ENCODE measurements at places on chromosomes 13 and 19. TPM values are rescaled to one million over a fixed set of nuclear protein-coding genes. Genes with fewer than 3 reads are reported as not detected.
A peak's percentile ranks its signal among the peaks of the same experiment; 100 is the strongest.

Gene RNF113B
- not detected for polyA plus RNA-seq

DNA sequence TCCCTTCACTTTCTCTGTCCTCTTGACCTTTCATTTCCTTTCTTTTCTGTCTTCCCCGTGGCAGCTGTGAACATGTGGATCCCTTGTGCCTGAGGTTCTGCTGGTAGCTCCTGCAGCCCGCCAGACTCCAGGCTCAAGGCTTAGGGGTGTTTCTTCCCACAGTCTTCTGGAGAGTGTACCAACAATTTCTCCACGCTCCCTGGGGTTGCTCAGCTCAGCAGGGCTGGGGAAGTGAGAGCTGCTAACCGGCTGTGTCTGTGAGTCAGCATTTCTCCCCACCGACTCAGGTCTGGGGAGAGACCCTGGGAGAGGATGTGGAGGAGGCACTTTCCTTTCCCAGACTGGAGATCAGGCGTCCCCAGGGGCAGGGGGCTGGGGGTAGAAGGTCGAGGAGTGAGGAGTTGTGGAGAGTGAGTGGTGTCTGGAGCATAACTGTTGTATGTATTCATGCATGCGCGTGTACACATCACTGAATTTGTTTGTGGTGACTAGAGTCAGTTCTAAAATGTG is 193.6 kb downstream of the KCNRG start:
- DNase-seq = peak; percentile 90

Gene SIGLEC5
- not detected for polyA plus RNA-seq

Gene RNF17
- not detected for polyA plus RNA-seq

GRCh38 chr19:7772752-7773291 is 9.8 kb downstream of the CLEC4M start:
- no peak for DNase-seq
